Stomach (tissue), 19 donors: ENCODE measurements at places on chromosomes 3 and 15.

DNA sequence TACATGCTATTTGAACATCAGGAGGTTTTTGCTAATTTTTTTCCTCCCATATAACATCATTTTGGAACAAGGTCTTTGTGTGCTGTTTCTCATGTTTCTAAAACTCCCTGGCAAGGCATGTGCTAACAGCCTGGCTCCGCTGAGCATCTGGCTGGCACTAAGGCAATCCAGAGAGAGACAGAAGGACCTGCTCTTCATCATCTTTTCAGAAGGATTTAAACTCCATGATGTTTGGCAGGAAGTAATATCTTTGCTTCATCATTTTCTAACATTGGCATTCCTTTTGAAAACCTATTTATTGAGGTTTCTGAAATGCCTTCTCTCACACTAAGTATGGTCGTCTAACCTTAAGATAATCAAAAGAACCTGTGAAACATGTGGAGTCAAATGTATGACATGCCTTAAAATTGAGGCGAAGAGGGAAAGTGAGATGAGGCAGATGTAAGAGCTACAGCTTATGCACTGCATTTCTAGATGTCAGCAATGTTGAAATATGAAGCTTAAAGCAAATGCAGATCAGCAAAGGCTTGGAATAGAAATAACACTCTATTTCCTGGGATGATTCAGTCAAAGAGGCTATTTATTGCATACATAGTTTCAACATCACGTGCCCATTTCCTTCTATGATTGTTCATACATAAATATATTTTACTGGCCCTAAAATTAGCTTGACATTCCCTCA lies 592.0 kb downstream of the ZNF385D start:
- no peak overlapping the region for H3K4me3 ChIP-seq
- H3K27me3 ChIP-seq = no peaks in the 10 kb centered on the region
- H3K36me3 ChIP-seq = no peaks in the 10 kb centered on the region
- no peaks in the 10 kb centered on the region for H3K4me1 ChIP-seq
- peak; percentile 46 for DNase-seq

GRCh38 chr3:47298439-47298838 lies 15.7 kb downstream of the KLHL18 start:
- H3K27ac ChIP-seq = no peak overlapping the region
- no peak for DNase-seq
- peaks cover 15% of the 10 kb centered on the region for H3K4me1 ChIP-seq
- H3K27me3 ChIP-seq = no peaks in the 10 kb centered on the region

- DNase-seq = peak; percentile 38
- H3K4me1 ChIP-seq = no peaks in the 10 kb centered on the region
- H3K27me3 ChIP-seq = no peaks in the 10 kb centered on the region
- H3K27ac ChIP-seq = peak overlapping the region; percentile 69
Observed at GRCh38 chr15:99425657-99426301, 140.0 kb upstream of the MEF2A start.

DNA sequence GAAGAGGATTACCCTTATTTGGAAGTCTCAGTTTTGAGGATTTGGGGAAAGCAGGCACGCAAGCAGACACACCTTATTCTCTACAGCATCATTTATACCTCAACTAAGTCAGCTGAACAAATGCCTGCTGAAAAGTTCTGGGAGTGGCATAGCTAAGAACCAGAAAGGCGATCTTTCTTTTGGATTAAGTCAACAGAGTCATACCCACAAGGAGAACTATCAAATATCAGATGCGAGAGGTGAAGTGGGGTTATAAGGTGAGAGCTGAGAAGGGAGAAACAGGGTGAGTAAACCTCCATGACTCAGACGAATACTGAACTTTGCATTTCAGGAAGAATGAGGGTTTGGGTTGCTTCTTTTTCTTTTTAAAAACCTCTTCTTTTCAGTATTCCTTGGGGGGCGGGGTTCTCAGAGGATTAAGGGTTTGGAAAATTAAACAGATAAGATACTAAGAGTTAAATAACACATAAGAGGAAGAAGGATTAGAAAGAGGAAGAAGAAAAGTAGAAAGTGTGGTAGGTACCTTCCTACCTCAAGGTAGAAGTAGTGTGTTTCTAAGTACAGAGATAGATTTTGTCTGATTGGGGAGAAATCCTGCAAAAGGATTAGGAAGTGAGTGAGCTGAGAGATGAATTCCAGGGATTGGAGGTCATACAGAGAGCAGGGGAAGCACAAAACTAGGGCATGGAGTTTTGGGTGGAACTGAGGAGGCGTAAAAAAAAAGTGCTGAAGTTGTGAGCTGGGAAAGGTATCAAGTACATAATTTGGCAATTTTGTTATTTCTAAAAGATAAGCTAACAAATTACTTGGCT lies 41.3 kb upstream of the ICE2 start:
- no peaks in the 10 kb centered on the region for H3K36me3 ChIP-seq
- no peak for DNase-seq

GRCh38 chr3:167302678-167303077 lies 77.4 kb downstream of the ZBBX start:
- no peak overlapping the region for H3K4me3 ChIP-seq
- no peaks in the 10 kb centered on the region for H3K36me3 ChIP-seq
- no peaks in the 10 kb centered on the region for H3K27me3 ChIP-seq

GRCh38 chr3:141019244-141019643 lies 31.9 kb upstream of the SPSB4 start:
- no peak overlapping the region for H3K27ac ChIP-seq
- H3K4me1 ChIP-seq = no peaks in the 10 kb centered on the region
- no peak overlapping the region for H3K4me3 ChIP-seq
- no peak for DNase-seq
- H3K36me3 ChIP-seq = no peaks in the 10 kb centered on the region
- no peaks in the 10 kb centered on the region for H3K27me3 ChIP-seq

DNA sequence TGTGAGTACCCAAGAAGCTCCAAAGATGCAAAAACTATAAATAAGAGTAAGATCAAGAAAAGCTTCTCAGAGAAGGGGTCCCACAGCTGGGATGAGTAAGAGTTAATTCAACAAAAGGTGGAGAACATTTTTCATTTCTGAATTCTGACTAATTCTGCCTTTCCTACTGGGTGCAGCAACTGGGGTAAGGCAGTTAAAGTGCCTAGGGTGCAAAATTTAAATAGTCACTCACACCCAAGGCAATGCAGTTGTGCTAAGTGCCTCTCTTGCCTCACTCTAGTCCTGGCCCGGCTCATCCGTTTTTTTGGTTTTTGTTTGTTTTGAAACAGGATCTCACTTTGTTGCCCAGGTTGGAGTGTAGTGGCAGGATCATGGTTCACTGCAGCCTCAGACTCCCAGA lies 240.2 kb downstream of the TP63 start:
- H3K27me3 ChIP-seq = no peaks in the 10 kb centered on the region
- H3K4me1 ChIP-seq = no peaks in the 10 kb centered on the region
- H3K27ac ChIP-seq = no peak overlapping the region
- H3K4me3 ChIP-seq = no peak overlapping the region
- no peaks in the 10 kb centered on the region for H3K36me3 ChIP-seq
- no peak for DNase-seq

DNA sequence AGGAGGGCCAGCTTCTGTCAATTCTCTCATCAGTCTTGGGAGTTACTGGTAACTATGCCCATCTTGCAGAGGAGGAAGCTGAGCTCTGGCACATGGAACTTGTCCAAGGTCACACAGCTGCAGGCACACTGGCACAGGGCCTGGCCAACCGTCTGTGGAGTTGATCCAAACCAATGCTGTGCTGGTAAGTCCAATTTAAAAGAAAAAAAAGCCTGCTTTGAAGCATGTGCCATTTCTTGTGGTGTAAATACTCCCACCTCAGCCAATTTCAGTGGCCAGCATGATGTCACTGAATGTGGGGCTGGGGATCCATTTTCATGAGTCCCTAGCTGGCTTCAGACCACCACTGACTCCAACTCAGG lies 83.4 kb downstream of the CHSY1 start:
- DNase-seq = peak; percentile 45
- no peaks in the 10 kb centered on the region for H3K36me3 ChIP-seq
- H3K27me3 ChIP-seq = no peaks in the 10 kb centered on the region
- no peak overlapping the region for H3K4me3 ChIP-seq
- H3K27ac ChIP-seq = peak overlapping the region; percentile 60
- H3K4me1 ChIP-seq = peaks cover 10% of the 10 kb centered on the region

DNA sequence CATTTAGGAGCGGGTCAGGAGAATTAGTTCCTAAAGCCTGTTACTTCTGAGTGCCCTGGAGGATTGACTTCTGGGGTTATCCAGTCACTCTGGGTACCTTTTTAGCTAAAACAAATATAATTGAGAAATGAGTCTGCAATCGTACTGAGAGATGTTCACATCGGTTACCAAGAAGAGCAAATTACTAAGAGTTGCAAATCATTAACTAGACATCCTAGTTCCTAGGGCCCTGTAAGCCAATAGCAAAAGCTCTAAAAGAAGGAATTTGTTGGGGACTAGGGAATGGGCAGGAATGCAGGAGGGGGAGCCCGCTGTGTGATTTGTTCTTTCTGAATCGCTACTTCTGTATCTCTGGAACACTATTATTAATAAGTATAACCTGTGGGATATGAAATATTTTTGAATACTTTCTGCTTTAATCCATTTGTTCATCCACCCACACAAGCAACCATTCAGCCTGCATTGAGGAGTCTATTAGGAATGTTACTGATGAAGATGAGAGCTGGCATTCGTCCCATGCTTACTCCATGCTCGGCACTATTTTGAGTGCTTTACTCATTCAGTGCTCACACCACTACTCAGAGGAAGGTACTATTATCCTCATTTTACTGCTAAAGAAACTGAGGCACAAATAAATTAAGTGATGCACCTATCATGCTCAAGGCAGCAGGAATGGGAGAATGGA lies 31.5 kb upstream of the KY start:
- peak overlapping the region; percentile 25 for H3K27ac ChIP-seq
- no peak for DNase-seq
- no peaks in the 10 kb centered on the region for H3K36me3 ChIP-seq
- H3K4me1 ChIP-seq = no peaks in the 10 kb centered on the region
- H3K27me3 ChIP-seq = no peaks in the 10 kb centered on the region

DNA sequence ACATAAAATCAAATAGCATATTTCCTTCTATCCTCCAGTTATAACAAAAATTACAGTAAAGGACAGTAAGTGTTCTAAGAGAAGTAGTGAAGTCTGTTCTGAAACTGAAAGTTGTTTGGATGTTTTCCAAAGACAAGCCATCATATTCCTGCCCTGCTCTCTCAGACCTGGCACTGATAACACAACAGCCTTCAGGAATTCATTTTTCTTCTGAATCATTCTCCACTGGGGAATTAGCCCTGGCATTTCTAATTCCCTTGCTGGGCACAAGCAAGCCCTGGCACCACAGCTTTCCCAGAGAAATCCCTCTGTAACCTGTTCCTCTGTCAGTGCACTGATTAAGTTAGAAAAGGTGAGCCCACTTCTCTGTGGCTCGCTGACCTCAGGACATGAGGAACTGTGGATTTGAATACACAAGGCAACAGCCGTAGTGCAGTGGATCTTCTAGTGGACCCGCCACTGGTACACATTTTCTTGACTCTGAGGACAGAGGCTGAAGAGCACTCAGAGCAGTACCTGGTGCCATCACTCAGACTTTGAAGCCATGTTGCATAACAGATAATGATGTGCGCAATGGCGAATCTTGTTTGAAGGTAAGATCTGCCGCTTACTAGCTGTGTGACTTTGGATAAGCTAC lies 61.6 kb downstream of the WWTR1 start:
- peak overlapping the region; percentile 17 for H3K27ac ChIP-seq
- no peaks in the 10 kb centered on the region for H3K27me3 ChIP-seq
- H3K36me3 ChIP-seq = no peaks in the 10 kb centered on the region
- no peak for DNase-seq

GRCh38 chr15:100341239-100341749 lies 481 bp downstream of the ADAMTS17 start:
- no peaks in the 10 kb centered on the region for H3K27me3 ChIP-seq
- peak overlapping the region; percentile 72 for H3K4me3 ChIP-seq
- H3K36me3 ChIP-seq = no peaks in the 10 kb centered on the region
- peaks cover 7% of the 10 kb centered on the region for H3K4me1 ChIP-seq

DNA sequence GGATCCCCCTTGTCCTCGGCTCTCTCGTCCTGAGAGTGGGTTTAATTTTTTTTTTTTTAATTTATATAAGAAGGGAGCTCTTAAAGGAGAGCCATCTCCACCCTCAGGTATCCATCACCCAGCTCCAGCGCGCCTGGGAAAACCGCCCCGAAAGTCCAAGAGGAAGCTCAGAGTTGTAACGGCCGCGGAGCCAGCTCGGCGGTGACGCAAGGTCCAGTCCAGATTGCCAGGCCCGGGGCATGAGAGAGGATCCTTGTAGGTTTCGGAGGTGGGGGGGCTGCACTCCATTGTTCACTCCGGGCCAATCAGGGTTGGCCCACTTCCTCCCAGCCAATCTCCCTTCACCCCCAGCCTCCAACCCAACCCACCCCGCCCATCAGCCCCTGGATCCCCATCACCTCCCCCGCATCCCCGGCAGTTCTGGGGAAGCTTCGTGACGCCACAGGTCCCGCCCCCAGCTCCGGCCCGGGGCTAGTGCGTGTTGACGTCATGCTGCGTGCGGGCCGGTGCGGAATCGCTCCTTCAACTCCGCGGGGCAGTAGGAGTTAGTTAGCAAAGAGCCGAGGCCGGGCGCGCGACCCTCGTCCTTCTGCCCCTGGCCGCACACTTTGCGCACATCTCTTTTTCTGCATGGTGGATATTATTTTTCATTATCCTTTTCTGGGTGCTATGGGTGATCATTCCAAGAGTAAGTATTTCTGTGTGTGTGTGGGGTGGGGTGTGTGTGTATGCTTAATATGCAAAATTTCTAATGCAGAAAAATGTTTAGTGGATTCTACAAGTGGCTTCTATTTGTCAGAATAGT lies at the start of gene ISL2:
ISL2 (plus strand) TSS at position 520 of the 805 bp plus-strand sequence; CDS start at position 631, 111 bp downstream.
- peaks cover 48% of the 10 kb centered on the region for H3K4me1 ChIP-seq
- peak within 1 kb of the TSS; percentile 47 for H3K4me3 ChIP-seq

GRCh38 chr15:84760219-84760618 lies 11.8 kb downstream of the ZNF592 start:
- DNase-seq = no peak
- H3K4me3 ChIP-seq = no peak overlapping the region
- H3K27me3 ChIP-seq = no peaks in the 10 kb centered on the region
- no peaks in the 10 kb centered on the region for H3K36me3 ChIP-seq

- H3K4me1 ChIP-seq = no peaks in the 10 kb centered on the region
- H3K4me3 ChIP-seq = no peak overlapping the region
- H3K27me3 ChIP-seq = no peaks in the 10 kb centered on the region
- H3K27ac ChIP-seq = no peak overlapping the region
- H3K36me3 ChIP-seq = no peaks in the 10 kb centered on the region
Observed at GRCh38 chr3:151387842-151388241, 3.3 kb upstream of the P2RY12 start.

DNA sequence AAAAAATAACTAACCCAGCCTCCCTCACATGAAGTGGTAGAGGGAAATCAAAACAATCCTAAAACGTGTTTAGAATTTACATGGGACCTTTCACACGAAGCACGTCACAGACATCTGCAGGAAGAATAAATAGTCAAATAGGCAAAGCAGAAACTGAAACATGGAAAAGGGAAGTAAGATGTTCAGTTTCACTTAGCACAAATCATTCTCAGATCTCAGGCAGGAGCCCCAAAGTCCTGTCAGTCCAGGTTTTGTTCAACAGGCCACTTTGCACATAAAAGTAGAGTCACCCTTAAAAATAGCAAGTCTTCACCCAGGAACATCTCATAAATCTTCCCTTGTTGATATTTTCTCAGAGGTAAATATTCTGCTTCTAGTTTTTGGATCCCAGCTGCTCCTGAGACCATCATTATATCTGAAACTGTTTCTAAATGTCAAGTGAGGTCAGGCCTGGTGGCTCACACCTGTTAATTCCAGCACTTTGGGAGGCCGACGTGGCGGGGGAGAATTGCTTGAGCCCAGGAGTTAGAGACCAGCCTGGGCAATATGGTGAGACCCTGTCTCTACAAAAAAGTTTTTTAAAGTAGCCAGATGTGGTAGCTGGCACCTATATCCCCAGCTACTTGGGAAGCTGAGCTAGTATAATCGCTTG lies 1.9 kb downstream of the RUBCN start:
- no peaks in the 10 kb centered on the region for H3K36me3 ChIP-seq
- peak; percentile 33 for DNase-seq
- H3K4me3 ChIP-seq = peak overlapping the region; percentile 95
- peaks cover 31% of the 10 kb centered on the region for H3K4me1 ChIP-seq
- peak overlapping the region; percentile 43 for H3K27ac ChIP-seq
